ENCODE measurements at places on chromosomes 5 and 9.

GRCh38 chr5:16483361-16483760 lies 17.8 kb upstream of the ZNF622 start:
- DNase-seq, result no peak

- no peak for DNase-seq
These were observed 3.4 kb downstream of the SLC6A19 start for GRCh38 chr5:1204693-1205242.

DNA sequence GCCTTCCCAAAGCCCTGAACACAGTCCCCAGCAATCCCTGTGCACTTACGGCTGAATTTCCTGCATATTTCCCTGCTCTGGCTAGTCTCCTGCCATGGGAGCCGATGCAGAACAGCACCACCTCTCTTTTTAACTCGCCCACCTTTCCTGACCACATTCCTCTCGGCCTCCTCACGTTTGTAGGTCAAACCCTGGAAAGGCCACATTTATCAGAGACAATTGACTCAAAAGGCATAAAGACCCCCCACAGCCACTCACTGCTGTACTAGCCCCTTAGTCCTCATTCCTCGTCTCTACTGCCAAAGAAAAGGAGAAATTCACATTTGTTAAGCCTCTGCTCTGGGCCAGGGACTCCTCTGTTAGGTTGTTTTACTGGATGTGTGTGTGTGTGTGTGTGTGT lies 43.6 kb downstream of the ENC1 start:
- no peak for DNase-seq

GRCh38 chr9:132507670-132508469 lies 74.5 kb upstream of the BARHL1 start:
- DNase-seq, result peak; percentile 28

DNA sequence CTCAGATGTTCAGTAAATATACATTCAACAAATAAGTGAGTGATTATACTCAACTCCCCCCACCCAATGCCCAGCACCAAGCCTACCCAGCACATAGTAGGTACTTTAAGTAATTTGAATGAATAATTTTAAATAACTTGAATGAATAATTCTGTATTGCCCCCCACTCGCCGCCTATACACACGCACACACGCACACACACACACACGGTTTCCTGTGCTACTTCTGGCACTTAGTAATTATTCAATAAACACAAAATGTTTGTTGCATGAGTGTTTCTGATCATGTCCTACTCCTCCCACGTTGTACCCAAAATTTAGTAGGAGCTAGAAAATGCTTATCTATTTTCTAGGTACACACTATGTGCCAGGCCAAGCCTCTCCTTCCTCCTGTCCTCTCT lies 16.2 kb downstream of the PCDH12 start:
- DNase-seq, result no peak

DNA sequence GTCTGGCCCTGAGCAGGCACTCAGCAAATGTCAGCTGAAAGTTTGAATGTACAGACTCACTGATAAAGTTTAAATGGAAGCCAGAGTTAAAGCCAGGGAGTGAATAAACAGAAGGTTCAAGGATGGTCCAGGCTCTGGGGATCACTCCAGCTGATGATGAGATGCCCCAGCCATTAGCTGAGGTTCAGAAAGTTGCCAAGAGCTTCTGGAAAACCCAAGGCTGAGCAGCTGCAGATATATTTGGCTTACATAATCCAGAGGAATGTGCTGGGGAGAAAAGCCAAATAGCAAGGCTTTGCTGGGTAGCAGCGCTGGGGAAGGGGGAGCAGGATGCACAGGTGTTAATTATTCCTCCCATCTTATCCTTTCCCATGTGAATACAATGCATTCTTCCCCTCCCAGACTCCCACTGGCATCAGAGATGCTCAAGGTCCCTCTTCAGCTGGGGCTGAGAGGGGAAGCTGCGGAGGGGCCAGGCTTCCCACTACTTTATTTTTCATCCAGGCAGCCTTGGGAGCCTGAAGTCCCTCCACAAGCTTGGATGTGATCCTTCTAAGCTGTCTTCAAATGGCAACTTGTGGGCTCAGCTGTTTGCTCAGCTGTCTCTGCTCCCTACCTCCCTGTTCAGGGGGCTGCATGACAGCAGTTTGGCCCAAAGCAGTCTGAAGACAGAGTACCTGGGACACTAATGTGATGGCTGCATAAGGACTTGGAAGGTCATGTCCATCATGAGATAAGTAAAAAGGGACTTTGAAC lies 341.2 kb downstream of the TRIM32 start:
- no peak for DNase-seq

DNA sequence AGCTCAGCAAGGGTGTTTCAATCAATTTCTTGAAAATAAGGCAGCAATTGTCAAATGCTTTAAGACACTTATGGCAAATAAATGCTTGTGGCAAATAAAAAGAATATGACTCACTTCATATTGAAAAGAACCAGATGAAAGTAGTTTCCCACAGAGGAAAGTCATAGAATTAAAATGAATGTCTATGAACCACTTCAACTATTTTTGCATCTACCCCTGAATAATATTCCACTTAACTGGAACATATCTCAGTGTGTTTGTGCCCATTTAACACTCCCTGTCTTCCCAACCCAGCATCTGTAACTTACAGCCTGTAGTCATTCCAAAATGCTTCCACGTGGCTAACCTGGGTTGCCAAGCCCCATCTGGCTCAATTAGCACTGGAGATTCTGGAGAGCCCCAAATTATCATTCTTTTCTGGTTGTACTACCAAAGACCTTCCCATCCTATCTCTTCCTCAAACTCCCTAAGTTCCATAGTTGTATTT lies 84.7 kb downstream of the FEM1C start:
- DNase-seq, result no peak

DNA sequence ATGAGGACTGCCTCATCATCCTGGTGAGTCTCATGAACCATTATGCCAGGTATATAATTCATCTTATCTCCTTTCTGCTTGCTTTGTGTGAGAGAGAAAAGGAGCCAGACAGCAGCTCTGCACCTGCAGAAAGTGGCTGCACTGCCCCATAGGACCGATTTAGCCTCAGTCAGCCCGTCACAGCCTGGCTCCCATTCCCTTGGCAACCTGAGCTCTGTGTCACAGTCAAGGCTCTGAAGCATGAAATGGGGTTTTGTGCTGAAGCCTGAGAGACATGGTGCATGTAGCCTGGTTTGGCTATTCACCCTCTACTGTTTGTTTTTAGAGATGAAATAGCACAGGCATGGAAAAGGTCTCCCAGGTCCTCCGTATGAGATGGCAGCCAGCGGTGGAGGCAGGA lies 198.3 kb downstream of the KCTD16 start:
- no peak for DNase-seq

DNA sequence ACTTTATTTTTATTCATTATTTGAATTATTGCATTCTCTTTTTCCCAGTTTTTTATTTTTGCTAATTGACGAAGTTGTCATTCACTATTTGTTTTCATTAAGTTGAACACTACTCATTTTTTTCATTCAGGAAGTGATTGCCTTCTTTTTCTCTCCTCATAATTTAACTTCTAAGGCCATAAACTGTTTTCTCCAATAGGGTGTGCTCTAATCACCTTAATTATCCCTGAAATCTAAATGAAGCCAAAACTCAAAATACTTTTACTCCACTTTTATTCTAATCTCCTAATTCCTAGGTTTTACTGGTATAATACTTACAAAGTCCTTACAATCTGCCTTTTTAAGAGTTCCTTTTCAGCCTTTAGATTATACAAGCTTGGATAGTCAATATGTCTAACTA lies 2.9 kb upstream of the OR13C2 start:
- no peak for DNase-seq

- no peak for DNase-seq
These were observed 878.9 kb upstream of the WWC1 start for GRCh38 chr5:167412556-167412955.

DNA sequence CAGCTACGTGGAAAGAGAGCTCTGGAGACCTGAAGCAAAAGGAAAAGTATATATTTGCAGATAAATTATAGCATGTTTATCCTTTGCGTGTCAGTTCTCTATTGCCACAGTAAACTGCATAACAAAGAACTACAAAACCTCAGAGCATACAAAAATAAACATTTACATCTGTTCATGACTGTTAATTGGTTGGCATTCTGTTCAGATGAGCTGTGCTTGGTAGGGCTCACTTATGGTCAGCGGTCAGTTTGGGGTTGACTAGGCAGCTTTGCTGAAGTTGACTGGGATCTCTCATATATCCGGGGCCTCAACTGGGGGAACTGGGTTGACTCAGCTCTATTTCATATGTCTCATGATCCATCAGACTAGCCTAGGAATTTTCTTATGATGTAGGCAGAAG lies 257.7 kb downstream of the TLE1 start:
- DNase-seq, result no peak

DNA sequence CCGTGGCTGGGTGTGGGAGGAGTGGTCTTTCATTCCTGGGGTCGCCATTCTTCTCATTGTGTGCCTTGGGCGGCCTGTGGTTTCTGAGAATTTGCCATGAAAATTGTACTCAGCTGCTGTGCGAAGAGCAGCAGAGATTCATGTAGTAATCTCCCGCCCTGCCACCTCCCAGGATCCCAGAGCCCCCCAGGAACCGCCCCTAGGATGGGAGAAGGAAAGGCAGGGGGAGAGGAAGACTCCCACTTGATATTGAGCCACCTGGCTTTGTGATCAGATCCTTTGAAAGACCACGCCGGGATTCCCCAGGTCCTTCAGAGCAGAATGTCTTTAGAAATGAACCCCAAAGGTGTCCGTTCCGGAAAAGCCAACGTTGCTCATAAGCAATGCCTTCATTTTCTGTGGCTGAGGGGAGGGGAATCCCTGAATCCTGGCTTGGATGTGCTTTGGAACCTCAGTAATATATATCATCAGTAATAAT lies 27.6 kb downstream of the NEURL1B start:
- DNase-seq, result no peak

- DNase-seq, result no peak
These were observed 91.9 kb downstream of the EHMT1 start for GRCh38 chr9:137710704-137711103.

DNA sequence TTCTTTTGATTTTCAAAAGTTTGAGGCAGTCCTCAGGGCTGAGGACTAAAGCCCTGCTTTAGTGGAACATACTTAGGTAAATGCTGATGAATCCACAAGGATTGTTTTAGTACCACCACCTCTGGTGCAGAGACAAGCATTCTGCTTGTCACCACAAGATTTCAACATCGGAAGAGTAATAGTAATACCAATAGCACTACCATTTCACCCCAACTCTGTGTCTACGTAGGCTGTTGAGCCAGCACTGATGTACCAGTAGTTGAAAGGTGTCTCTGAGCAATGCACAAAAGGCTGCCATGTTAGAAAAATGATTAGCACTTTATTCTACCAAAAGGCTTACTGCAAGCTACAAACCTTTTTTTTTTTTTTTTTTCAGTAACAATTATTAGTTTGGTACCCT lies 213.2 kb upstream of the SLC24A2 start:
- no peak for DNase-seq

DNA sequence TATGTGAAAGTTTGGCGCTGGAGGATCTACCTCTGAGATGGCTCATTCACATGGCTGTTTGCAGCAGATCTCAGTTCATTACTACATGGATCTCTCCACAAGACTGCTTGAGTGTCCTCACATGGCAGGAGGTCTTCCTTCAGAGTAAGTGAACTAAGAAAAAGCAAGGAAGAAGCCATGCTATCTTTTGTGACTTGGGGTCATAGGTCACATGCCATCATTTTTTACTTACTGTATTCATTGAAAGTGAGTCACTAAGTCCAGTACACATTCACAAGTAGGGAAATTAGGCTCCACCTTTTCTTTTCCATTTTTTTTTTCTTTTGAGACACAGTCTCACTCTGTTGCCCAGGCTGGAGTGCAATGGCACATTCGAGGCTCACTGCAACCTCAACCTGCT lies 8.7 kb upstream of the CDKN2AIPNL start:
- no peak for DNase-seq

- DNase-seq, result no peak
These were observed 11.5 kb downstream of the ANXA1 start for GRCh38 chr9:73162987-73163768.

DNA sequence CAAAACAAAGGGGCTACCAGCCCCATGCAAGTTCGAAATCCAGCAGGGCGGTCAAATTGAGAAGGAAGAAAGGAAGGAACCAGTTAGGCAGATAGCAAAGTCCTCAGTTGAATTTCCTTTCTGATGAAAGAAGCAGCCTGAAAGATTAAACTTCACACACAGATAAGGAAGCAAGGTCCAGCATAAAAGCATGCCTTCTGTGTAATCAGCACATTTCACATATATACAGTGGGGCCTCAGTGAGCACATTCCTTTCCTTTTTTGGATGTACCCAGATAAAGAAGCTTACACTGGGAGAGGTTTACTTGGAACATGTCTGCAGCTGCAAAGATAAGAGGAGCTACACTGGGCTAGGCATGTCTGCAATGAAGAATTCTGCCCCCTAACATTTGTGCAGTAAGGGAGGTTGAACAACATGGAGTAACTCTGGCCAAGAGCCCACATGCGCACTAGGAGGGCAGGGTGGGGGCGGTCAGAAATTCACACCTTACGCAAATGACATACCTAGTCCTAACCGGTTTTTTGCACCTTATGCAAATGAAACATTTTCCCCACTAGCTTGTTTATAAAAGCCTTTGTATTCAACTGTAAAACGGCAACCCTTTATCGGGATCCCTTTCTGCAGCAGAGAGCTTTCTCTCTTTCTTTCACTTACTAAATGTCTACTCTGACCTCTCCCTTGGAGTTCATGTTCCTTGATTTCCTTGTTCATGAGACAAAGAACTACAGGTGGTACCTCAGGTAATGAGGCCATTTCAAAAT lies 149.7 kb upstream of the FBXL17 start:
- no peak for DNase-seq

DNA sequence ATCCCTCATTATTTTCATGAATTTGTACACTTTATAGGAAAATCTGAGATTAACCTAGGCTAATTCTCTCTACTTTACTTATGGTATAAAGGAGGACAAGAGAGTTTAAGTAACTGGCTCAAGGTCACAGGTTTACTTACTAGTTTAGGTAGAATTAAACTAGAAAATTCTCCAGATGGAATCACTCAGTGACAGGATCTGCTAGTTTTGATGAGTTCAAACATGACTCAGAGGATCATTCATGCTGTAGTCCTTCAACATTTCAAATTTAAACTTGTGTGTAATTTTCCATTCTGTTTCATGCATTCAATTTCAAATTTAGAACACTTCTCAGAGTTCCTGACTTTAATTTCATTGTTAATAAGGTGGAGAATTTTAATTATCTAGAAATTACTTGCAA lies 485.7 kb upstream of the TUSC1 start:
- no peak for DNase-seq

GRCh38 chr5:157306692-157307471 lies 41.0 kb downstream of the CYFIP2 start:
- DNase-seq, result no peak

- no peak for DNase-seq
These were observed 142.1 kb downstream of the MPDZ start for GRCh38 chr9:13137426-13137825.

DNA sequence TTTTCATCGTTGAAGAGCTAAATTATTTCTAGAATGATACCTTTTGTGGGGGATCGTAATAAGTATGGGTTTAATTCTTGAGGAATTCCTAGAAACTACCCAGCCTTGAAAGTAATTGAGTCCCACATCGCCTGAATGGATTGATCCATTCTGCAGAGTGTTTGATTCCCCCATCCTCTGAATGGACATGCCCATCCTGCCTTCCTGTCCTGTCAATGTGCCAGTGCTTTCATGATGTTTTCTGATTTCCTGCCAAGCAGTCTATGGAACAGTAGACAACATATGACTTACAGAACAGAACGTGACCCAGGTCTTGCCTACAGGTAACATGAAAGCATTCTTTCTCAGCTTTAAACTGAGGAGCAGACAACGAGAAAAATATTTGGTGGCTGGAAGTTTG lies 319.2 kb downstream of the DRD1 start:
- no peak for DNase-seq

- DNase-seq, result no peak
These were observed 38.9 kb downstream of the ANKRD31 start for GRCh38 chr5:75197745-75198144.

- no peak for DNase-seq
These were observed 4.5 kb downstream of the PRELID2 start for GRCh38 chr5:145830594-145830993.

Data from T-helper 17 cell (primary cell).